ENCODE measurements at places on chromosomes 2 and 18.

DNA sequence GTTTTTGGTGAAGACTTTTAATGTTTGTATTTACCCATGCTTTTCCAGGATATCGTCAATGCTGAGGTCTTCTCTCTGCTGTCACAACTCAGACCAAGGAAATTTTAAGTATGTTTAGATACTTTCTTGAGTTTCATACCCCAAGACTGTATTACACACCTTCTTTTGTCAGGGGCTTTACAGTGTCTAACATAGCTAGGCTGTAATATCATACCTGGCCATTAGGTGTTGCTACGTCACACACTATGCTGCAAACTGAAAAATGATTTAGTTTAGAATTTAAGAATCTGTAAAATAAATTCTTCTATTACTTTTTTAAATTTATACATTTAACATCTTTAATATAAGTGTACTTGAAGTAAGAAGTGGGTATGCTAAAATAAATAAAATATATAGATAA is 358.4 kb upstream of the NRP2 start:
- DNase-seq = no peak

GRCh38 chr2:191885650-191886049 is 38.8 kb upstream of the CAVIN2 start:
- no peak for DNase-seq

- DNase-seq = no peak
Observed at GRCh38 chr2:128624956-128625355, 306.3 kb upstream of the HS6ST1 start.

- no peak for DNase-seq
Observed at GRCh38 chr2:100252811-100253698, 69.2 kb downstream of the LONRF2 start.

- no peak for DNase-seq
Observed at GRCh38 chr2:54712516-54712915, 10.9 kb upstream of the EML6 start.
